GM12864 (cell line): ENCODE measurements at places on chromosomes 2 and 18.

GRCh38 chr2:54559593-54560145 lies 103.5 kb downstream of the SPTBN1 start:
- no peak for DNase-seq

GRCh38 chr2:218607436-218608115 lies at the start of gene PLCD4:
Gene PLCD4, plus strand, starts transcription at chr2:218607899. Its CDS starts 7,841 bp downstream, at chr2:218615740.
- DNase-seq, result no peak

GRCh38 chr2:12199491-12200211 lies 453.2 kb downstream of the LPIN1 start:
- DNase-seq, result no peak

GRCh38 chr2:151691631-151692030 lies 42.6 kb downstream of the NEB start:
- no peak for DNase-seq

DNA sequence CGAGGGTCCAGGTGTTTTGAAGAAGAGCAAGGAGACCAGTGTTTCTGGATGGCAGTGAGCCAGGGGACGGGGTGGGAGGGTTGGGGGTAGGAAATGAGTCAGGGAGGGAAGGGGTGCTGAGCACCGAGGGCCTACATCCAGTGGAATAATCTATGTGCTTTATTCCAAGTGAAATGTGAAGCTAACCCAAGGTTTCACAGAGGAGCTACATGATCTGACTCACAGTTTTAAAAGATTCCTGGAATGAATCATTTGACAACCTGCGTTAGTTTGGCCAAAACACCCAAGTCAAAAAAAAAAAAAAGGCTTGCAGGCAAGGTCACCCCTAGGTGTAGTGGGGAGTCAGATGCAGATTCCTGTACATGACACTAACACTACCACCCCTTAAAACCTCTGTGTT lies 419.7 kb upstream of the MEX3C start:
- DNase-seq, result no peak

- no peak for DNase-seq
These were observed 160.0 kb upstream of the MYO3B start for GRCh38 chr2:170017860-170018532.

DNA sequence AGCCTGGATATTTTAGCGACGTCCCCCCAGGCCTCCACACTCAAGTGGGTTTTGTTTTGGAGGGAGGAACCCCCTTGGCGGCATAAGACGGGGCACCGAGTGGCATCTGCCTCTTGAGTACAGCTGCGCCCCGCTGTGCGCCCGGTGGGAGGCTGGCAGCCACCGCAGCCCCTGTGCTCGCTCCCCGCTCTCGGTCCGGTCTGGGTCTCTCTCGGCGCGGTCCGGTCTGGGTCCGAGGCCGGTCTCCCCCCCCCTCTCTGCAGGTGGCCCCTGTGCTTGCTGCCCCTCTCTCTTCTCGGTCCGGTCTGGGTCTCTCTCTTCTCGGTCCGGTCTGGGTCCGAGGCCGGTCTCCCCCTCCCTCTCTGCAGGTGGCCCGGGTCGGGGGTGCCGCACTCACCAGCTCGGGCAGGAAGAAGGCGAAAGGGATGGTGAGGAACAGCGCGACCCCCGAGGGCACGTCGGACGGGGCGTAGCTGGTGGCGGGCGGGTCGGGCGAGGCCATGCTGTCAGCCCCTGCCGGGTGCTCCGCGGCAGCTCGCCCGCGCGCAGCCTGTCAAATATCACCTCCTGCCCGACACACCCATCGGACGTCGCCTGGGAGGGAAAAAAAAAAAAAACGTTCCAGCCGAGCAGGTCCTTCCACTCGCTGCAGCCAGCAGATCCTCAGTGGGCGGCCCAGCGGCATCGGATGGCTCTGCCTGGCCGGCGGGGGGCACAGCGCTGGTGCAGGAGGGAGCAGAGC lies at the start of gene MALL:
TSS of gene MALL (minus strand) at position 532 of the 742 bp plus-strand sequence. CDS start at position 502, 30 bp downstream.
- no peak for DNase-seq

DNA sequence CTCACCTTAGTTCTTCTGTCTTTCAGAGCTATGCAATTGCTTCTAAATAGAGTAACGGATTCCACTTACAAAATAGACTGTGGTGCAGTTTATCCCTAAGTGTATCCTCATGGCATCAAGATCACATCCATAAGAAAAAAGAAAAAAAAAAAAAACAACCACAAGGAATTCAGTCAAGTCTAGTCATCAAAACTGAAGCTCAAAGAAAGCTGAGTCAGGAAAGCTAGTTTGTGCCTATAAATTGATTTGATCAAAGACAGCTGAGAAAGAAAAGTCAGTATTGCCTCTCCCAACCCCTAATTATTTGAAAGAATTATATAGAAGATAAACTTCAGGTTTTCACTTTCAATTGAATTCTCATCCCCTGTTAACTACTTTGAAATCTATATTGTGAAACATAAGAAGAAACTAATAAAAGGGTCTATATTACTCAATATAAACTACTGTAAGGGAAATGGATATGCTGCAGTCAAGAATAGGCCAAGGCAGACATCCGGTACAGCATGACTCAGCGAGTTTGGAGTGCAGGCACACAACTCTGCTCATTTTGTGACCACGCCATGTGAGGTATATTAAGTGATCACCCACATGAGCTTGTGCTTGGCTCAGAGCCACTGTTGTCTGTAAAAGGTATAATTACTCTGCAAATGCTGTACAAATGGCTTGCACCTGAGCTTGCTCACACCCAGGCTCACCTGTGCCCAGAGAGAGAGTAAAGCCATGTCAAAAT lies 568.1 kb upstream of the CRIM1 start:
- DNase-seq, result no peak

DNA sequence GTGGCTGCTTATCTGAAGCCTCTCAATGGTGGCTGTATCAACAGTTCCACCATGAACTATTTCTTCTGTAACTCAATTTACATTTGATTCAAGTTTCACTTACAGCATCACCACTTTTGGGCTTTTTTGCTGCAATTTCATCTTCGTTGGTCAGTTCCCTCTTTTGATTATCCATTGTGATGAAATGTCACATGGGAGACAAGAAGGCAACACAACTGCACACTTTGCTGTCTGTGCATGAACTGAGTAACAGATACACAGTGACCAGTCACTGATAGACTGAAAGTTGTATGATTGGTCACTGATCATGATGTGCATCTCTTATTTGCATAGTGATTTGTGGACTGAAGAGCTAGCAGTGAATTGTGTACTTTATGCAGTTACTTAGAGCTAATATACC lies 130.7 kb upstream of the RNF152 start:
- DNase-seq, result no peak

- peak; percentile 40 for DNase-seq
These were observed 48.2 kb downstream of the CABYR start for GRCh38 chr18:24187049-24187448.
